ENCODE measurements at places on chromosomes 4 and X.
A peak's percentile ranks its signal among the peaks of the same experiment; 100 is the strongest.

DNA sequence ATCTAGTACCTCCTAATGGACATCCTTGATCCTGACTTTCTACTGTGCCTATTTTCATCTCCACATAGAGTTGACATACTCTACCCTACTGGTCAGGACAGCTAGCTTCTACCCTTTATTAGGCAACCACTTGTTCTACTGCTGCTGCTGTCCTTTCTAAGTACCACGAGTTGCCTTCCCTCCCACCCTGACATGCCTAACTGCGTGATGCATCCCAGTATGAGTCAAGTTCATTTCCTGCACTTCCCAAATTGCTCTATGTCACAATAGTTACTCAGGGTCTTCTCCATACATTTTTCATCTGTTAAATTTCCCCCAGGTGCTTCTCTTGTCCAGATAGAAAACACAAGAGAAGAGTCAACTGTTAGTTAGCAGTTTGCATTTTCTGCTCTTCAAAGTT, 133.4 kb downstream of the TBC1D19 start:
- no peak for DNase-seq

DNA sequence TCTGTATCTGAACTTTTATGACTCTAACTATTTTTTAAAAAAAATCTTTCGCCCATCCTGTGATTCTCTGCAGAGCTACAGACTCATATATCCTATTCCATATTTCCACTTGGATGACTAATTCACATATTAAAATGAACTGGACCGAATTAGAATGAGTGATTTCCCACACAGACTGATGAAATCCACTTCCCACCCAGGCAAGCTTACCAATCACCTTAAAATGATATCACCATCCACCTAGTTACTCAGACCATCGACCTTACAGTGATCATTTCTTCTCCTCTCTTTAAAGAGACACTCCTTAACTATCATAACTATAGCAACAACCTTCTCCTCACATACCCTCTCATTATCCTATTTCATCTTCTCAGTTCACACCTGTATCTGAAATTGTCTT, 34.1 kb upstream of the GUCY1B1 start:
- no peak for DNase-seq

- no peak for DNase-seq
These were observed at the start of gene NPY2R for GRCh38 chr4:155208258-155209054. NPY2R (plus strand) TSS chr4:155208636; CDS start chr4:155213940, 5,304 bp downstream.

GRCh38 chrX:53262918-53263394, 18.4 kb downstream of the IQSEC2 start:
- no peak for DNase-seq

DNA sequence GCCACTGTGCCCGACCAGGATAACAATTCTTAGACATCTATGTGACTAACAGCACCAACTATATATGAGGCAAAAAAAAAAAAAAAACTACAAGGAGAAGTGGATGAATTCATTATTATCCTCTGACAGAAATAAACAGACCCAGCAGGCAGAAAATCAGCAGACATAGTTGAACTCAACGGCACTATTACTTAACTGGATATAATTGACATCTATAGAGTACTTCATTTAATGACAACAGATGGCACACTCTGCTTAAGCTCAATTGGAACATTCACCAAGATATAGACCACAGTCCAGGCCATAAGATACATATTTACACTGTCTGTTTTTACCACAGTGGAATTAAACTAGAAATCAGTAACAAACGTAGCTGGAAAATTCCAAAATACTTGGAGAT, 13.3 kb downstream of the CLDN22 start:
- no peak for DNase-seq

- no peak for DNase-seq
These were observed 226.2 kb downstream of the PALLD start for GRCh38 chr4:168723020-168723419.

DNA sequence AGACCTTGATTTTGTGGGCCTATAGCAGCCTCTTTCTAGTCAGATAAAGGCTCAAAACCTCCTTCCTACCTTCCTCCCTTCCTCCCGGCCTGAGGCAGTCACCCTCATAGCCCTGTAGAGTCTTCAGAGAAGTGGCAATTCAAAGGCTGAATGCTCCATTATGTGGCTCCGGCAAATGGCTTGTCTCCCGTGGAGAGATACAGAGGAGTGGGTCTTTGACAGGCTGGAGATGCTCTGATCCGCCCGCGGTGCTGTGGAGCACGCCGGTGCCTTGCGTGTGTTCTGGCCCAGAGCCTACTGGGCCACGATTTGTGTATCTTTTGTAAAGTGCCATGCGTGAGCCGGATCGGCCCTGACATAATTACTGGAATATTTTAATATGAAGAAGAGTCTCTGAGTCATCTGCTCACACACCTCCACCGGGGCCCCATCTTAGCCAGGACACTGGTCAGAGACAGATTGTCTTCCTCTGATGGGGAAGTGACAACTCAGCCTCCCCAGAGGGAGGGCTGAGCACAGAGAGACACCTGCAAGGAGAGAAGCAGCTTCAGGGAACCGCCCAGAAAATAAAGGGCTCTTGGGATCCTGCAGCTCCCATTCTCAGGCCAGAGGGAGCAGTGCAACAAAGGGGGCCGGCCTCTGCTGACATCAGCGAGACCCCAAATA, 88.7 kb downstream of the DCTD start:
- no peak for DNase-seq

DNA sequence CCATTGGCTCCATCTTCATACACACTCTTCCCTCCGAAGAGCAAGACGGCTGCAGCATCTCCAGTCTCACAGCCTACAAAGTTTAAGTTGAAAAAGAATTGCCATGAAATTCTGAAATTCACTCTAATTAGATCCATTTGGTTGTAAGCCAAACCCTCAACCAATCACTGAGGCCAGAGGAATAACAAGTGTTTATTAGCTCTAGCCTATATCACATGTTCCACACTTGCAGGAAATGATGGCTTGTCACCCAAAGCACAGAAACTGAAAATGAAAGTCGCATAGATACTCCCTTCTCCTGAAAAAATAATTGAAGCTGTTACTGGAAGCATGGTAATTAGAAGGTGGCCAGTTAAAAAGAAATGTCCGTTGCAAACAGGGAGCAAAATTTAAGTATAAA, 1071.8 kb downstream of the CCSER1 start:
- no peak for DNase-seq

DNA sequence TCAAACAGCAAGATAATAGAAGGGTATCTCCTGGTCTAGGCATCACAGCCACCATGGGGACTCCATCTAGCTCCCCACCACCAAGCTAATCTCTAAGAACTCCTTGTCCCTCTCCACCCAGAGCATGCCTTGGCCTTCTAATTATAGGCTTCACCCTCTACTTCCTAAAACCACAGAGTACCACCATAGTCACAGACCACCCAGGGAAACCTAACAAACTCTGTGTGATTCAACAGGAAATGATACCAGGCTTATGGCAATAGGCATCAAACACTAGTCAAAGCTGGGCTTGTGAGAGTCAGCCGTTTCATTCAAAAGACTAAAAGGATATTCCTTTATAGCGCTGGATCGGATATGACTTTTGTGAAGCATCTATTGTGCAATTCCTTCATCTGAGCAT, 91.5 kb upstream of the NALF2 start:
- no peak for DNase-seq

- DNase-seq: no peak
These were observed 137.1 kb downstream of the DDX53 start for GRCh38 chrX:23136816-23137215.

DNA sequence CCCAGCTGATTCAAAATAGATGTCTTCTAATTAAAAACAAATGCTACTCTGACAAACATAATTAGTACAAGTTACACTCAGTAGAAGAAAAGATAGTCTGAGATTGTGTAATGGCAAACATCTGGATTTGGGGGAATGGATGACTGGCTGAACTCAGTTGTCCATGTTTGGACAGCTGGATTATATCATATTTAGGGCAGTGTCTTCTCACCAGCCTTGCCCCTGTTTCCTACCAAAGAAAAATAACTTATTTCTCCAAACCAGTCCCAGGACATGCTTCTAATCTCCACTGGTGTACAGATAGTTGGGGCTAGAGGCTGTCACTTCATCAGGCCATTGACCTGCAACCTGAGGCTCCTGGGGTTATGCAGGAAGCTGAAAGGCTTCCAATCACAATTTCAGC, 237.3 kb downstream of the USP46 start:
- no peak for DNase-seq

DNA sequence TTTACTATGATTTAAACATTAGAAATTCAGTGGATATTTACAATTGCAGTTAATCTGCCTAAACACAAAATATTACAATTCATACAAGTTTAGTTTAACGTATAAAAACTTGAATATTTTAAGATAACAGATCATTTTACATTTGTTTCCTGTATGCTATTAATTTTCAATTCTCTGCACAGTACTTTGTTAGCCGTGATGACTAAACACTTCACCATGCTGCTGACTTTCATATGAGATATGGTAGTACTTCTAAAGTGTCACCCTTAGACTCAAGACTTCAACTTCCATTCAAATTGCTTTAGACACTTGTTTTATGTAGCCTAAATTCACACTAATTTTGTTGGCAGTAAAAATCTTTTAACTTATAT, 1646.4 kb upstream of the ADGRL3 start:
- DNase-seq: no peak

DNA sequence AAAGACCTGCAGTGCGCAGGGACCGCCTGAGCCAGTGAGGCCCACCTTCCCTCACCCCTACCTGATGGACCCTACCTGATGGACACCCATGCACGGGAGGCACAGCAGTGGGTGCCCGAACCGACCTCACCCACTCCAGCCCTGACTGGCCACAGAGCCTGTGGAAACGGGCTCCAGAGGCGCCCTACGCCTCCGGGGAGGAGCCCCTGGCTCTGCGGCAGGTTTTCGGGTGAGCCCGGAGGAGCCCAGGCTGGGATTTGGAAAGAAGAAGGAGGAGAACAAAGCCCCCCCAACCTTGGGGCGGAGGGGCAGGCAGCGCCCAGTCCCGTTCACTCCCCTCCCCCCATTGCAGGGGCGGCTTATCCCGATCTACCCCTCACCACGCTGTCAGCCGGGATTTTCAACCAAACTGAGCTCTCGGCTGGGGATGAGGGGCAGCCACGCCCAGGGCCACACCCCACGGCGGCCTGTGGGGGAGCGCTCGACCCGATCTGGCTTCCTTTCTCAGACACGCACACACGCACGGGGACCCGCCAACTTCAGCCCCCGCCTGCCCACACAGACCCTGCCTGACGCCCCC, 675 bp downstream of the L1CAM start:
- no peak for DNase-seq

- DNase-seq: no peak
These were observed 2.0 kb upstream of the PROM1 start for GRCh38 chr4:16085822-16086221.

DNA sequence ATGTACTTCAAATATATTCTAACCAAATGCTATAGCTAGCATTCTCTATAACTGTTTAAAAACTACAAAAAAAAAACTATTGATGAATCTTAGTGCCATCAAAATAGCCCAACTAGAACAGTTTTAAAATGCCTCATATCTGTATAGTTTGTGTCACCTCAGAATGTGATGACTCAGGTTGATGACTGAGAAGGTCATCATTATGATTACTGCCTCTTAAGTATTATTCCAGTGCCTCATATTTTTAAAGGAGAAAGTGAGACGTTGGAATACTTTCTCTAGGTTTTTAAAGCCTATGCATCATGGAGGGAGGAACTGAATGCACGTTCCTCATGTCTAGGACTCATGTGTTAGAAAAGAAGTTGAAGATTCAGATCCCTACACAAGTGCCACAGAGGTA, 88.2 kb downstream of the TMA16 start:
- DNase-seq: no peak

DNA sequence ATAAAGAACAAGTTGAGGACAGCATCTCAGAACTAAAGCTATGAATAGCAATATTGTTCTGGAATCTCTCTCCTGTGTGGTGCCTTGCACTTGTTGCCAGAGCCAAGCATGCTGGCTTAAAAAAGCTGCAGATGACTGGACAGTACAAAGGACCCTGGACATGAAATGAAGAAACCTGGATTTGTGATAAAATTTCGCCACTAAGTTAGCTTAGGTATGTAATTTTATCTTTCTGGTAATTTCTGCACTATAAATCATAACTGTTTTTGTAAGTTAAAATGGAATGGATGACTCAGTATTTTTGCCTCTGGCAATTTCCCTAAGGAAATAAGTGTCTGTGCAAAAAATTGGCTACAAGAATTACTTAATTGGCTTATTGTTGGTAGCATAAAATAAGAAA, 317.2 kb downstream of the CAMK2D start:
- DNase-seq: no peak

- no peak for DNase-seq
These were observed 73.3 kb upstream of the HHIP start for GRCh38 chr4:144572660-144573059.

DNA sequence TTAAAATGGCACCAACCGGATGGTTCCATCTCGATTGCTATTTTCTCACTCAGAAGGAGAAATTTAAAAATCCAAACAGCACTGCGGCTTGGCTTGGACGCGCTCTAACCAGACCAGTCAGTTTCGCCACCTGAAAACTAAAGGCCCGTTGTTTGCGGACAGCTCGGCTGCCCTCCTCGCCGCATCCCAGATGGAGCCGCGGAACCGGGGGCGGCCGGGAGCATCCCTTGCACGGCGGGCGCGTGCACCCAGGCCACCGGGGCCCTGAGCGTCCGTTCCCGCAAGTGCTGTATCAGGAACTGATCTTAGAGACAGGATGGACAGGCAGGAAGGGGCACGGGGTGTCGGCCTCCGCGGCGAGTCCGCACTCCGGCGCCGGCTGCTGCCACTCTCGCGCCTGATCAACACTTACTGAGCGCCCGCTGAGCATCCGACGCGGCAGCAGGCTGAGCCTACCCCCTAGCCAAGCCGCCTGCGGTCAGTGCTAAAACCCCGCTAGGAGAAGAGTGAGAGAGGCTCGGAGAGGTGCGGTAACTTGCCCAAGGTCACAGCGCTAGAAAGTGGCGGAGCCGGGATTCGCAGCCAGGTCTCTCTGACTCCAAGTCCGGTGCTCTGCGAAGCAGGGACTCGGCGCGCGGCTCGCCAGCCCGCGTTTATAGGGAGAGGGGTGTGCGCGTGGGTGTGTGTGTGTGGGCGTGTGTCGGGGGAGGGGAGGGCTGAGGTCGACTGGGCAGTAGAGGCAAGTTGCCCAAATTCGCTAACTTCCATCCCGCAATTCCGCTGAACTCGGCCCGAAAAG, at the start of gene CITED1:
TSS of gene CITED1 (minus strand) at position 629 of the 799 bp plus-strand sequence. CDS start 3,045 bp downstream, outside the sequence.
- DNase-seq: no peak

DNA sequence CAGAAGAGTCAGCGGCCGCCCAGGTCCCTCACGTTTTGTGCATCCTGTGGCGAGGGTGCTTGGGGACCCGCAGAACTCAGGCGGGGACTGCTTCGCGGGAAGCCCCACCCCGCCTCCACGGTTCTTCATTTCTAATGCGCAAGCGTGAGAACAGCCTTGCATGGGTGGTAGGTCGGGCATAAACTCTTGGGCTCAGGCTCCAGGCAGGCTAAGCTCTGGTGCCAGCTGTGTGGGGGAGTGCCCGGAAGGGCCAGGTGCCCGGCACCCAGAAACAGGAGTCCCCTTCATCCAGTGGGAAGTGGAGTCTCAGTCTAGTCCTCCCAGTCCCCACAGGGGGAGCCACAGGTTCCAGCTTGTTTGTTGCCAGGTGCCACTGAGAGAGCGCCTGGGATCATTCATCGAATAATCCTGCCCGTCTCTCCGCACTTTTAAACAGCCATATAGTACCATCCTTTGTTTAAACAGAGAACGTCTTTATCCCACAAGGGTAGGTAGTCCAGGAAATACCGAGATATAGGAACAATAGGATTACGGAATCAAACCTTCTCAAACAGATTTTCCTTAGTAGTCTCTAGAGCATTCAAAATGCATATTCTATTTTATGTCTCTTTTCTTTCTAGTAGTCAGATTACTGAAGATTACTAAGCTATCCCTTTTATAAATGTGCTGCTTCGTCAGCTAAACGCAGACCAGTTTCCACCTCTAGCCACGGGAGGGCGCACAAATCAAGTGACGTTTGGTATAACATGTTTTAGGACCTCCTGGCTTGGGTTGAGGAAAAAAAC, 12.7 kb upstream of the RBBP7 start:
- peak; percentile 72 for DNase-seq

- DNase-seq: no peak
These were observed 1.1 kb downstream of the FBXL5 start for GRCh38 chr4:15653864-15654592.

All from NCI-H1930 (cell line).